ENCODE measurements at places on chromosomes 1 and 21. TPM values are rescaled to one million over a fixed set of nuclear protein-coding genes. Genes with fewer than 3 reads are reported as not detected.

The C4BPA gene
- not detected for total RNA-seq

The PGLYRP3 gene
- total RNA-seq = not detected

The SERPINC1 gene
- 1.7 TPM for total RNA-seq

The UMODL1 gene
- total RNA-seq = 0.73 TPM

The OR2L2 gene
- not detected for total RNA-seq

The TCHH gene
- total RNA-seq = not detected

The TAS1R3 gene
- total RNA-seq = not detected

GRCh38 chr21:37797403-37797802 is 118.9 kb downstream of the KCNJ6 start:
- no peak for DNase-seq

- DNase-seq = no peak
Measured at GRCh38 chr1:36531833-36532232, 49.1 kb upstream of the CSF3R start.

DNA sequence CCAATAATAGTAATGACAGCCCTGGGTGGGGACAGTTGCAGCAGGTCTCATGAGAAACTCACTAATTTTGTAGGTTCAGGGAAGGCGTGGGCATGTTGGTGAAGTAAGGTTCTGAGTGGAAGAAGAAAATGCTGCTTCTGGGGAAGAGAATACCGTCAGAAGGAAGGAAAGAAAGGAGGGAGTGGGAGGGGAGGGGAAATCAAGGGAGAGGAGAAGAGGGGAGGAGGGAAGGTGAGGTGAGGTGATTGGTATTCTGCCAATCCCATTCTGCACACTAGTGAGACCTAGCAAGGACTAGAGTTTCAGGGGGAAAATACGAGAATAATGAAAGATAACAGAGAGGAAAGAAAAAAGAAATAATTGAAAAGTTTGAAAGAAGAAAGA is 32.4 kb upstream of the MGST3 start:
- DNase-seq = peak; percentile 45

DNA sequence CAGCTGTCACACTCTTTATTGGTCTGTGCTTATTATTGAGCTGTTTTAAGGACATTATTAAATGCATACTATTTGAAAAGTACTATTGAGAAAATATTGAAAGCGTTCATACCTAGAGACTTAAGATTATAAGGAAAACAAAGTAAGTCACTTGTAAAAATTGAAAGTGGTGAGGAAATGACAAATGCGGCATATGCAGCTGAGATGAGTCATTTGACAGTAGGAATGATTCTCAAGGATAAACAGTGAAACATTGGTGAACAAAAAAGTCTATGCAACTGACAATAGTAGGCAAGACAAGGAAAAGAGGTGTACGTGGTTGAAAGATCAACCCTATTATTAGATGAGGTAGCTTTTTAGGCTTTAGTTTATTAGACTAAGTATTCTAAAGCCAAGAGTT is 82.6 kb upstream of the MAP10 start:
- no peak for DNase-seq

DNA sequence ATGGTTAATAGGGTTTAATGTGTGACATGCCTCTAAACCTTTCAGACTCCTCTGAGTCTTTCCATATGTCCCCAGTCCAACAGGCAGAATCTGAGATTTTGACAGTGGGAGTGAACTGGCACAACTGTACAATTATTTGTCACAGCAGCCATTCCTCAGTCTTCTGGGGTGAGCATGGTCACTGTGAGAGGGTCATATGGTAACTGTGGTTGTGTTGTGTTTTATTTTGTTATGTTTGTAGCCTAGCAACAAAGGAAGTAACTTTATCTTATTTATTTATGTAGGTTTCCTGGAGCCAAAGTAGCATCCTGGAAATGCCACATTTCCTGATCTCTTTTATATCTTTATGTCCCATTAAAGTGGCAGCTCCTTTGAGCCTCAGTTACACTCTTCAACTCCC is 1067.9 kb downstream of the TTLL7 start:
- no peak for DNase-seq

DNA sequence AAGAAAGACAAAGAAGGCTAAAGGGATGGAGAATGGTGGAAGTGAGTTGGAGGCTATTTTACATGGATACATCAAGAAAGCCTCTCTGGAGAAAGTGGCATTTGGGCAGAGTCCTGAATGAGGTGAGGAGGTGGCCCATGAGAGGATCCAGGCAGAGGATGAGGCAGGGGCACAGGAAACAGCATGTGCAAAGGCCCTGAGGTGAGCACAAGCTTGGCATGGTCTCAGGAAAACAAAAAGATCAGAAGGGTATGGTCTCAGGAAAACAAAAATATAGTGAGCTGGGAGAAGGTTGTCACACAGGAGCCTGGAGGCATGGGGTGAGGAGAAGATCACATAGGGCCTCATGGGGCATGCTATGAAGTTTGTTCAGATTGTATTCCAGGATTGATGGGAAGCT is 62.1 kb upstream of the F3 start:
- no peak for DNase-seq

DNA sequence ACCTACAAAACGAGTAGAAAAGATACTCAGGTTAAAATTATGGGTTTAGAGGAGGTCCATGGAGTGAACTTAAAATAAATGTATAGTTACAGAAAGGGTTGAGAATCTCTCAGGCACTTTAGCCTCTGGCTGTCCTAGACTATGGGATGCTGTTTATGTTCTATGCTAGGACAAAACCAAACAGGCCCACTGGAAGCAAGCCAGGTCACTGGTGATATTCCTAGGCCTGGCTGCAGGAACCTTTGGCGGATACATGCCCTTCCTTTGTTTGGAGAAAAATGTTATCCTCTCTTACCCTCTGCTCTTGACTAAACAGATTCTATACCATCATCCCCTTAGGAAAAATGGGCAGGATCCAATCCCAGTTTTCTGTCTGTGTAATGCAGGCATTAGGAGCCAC is 90.7 kb upstream of the DUSP10 start:
- DNase-seq = no peak

- DNase-seq = no peak
Measured at GRCh38 chr1:219153723-219154122, 20.0 kb upstream of the LYPLAL1 start.

GRCh38 chr1:229943988-229944743 is 122.9 kb upstream of the GALNT2 start:
- DNase-seq = no peak

- DNase-seq = no peak
Measured at GRCh38 chr1:57137980-57138379, 172.2 kb upstream of the C8B start.

- peak; percentile 87 for DNase-seq
Measured at GRCh38 chr1:183023601-183024316, 539 bp downstream of the LAMC1 start.

DNA sequence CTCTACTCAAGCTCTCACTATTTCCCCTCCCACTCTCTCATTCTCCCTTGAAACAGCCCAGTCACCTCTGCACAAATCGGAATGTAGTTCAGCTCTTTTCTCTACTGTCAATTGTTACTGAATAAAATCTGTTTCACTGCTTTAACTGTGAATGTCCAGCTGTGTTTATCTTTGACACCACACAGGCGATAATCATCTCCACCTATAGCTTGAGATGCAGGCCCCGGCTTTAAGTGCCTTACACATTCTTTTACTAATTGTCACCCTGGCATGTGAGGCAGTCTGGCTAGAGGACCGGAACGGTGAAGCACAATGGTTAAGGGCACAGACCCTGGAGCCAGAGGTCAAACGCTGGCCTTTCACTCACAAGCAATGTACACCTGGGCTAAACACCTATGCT is 122.8 kb upstream of the C8B start:
- no peak for DNase-seq

GRCh38 chr1:91650764-91651163 is 150.1 kb downstream of the CDC7 start:
- DNase-seq = no peak

DNA sequence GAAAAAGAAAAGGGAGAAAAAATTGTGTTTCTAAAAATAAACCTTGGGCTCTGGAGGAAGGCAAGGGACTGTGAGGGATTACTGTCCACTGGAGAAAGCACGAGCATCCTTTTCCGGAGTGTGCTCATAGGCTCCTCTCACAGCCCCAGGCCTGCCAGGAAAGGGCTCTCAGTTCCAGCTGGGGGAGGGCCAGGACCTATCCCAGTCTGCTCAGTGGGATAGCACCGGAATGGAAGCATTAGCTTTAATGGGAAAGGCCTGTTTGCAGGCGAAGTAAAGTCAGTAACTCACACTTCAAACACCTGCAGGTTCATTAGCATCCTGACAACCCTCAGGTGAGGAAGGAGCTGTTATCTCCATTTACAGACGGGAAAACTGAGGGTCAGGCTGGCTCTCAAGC is 113.9 kb upstream of the USP24 start:
- peak; percentile 31 for DNase-seq

- DNase-seq = peak; percentile 68
Measured at GRCh38 chr1:41354956-41355355, 6.3 kb upstream of the FOXO6 start.

DNA sequence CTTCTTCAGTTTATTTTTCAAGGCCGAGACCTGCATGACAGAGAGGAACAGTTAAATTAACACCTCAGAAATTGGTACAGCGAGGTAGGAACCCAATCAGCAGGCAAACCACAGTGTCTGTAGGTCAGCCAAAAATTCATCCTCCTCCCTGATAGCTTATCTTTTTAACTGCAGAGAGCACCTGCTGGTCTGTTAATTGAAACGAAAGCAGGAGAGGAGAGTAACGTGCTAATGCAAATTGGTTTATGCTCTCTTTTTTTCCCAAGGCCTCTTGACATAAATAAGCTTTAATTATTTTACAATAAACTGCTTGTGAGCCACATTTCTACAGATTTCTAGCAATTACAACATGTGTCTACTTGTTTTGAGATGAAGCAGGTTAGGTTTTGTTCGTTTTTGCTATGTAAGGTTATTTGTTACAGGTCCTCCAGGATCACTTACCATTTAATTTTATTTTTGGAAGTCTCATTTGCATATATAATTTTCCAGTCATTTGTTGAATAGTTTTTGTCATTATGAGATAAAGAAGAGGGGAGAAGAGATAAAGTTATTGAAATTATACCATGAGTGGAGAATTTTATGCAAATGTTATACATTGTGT is 179.9 kb downstream of the DENND1B start:
- DNase-seq = no peak

DNA sequence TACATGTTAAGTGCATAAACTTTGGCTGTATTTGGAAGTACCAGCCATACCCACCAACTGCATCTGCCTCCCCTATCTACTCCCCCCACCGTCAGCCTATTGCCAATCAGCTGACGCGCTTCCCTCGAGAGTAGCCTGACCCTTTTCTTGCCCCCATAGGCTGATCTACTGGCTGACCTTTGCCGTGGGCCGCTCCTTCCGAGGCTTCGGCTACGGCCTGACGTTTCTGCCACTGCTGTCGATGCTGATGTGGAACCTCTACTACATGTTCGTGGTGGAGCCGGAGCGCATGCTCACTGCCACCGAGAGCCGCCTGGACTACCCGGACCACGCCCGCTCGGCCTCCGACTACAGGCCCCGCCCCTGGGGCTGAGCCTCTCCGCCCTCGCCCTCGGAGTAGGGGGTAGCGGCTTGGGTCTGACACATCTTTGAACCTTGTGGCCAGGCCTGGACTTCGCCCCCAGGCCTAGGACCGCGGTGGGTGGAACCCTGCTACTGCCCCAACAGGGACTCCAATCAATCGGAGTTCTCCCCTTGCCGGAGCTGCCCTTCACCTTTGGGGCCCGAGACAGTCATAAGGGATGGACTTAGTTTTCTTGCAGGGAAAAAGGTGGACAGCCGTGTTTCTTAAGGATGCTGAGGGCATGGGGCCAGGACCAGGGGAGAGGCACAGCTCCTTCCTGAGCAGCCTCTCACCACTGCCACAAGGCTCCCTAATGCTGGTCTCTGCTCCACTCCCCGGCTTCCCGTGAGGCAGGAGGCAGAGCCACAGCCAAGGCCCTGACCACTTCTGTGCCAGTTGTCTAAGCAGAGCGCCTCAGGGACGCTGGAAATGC is 4.0 kb downstream of the GLMP start:
- DNase-seq = peak; percentile 99

GRCh38 chr1:235941876-235942624 is 75.3 kb upstream of the LYST start:
- DNase-seq = no peak

- DNase-seq = peak; percentile 76
Measured at GRCh38 chr1:29736582-29737188, 500.4 kb downstream of the PTPRU start.

DNA sequence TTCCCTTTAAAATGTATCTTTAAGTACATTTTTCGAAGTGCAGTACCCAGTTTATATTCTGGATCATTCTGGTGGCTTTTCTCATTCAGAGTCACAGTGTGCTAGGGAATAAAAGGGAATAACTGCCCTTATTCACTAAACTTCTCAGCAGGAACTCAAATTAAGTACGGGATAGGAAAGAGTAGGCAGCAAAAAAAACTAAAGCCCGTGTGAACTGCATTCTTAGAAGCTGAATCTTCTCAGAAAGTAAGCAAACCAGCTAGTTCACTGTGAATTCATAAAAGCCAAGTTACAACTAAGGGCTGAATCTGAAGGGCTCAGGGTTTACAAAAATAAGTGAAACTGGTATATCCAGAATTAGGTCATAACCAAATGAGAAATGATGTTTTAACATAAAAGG is 22.0 kb downstream of the PRPF38A start:
- no peak for DNase-seq

DNA sequence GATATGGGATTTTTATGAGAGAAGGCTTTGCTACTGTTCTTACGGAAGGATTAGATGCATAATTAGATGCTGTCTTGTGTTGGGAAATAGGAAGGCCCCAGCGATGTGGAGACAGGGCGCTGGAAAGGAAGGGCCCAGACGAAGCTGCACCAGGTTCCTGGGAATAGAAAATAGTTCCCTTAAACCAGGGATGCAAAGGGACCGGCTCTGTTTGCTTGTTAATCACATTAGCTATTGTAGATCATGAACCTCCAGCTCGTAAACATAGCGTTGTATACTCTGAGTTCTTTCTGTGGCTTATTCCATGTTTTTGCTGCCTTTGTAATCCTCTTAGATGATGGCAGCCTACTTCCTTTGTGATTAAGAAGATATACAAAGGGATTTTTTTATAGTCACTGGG is 79.8 kb upstream of the COX20 start:
- no peak for DNase-seq

- peak; percentile 97 for DNase-seq
Measured at GRCh38 chr1:214551436-214552173, at the start of gene PTPN14. TSS of gene PTPN14 (minus strand) at chr1:214551602. CDS start at chr1:214464803, 86,799 bp downstream.

- DNase-seq = no peak
Measured at GRCh38 chr1:233735847-233736246, 121.9 kb downstream of the KCNK1 start.

GRCh38 chr1:32605711-32606424 is 44.5 kb downstream of the ZBTB8OS start:
- no peak for DNase-seq

GRCh38 chr1:181313466-181313865 is 169.9 kb upstream of the CACNA1E start:
- peak; percentile 1 for DNase-seq
